ENCODE measurements at places on chromosomes 2 and 18.

GRCh38 chr2:100270381-100271146 is 51.7 kb downstream of the LONRF2 start:
- DNase-seq: no peak

GRCh38 chr2:211093743-211094303 is 537.4 kb downstream of the CPS1 start:
- DNase-seq: no peak

DNA sequence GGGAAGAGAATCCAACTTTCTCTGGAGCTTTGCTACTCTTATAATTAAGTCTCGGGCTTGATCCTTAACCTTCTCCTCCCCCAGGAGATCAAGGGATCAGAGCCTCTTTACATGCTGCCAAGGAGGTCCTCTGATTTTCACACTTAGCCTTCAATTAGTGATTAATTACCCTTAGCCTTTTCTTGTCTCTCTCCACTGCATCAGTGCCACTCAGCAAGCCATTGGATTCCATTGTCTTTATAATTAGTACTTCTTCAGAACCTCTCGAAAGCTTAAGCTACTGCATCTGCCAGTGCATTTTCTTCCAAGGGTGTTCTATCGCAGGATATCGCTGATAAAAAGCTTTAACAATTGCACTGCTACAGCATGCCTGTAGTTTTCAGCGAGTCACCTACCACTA is 477.0 kb upstream of the MEIS1 start:
- no peak for DNase-seq

DNA sequence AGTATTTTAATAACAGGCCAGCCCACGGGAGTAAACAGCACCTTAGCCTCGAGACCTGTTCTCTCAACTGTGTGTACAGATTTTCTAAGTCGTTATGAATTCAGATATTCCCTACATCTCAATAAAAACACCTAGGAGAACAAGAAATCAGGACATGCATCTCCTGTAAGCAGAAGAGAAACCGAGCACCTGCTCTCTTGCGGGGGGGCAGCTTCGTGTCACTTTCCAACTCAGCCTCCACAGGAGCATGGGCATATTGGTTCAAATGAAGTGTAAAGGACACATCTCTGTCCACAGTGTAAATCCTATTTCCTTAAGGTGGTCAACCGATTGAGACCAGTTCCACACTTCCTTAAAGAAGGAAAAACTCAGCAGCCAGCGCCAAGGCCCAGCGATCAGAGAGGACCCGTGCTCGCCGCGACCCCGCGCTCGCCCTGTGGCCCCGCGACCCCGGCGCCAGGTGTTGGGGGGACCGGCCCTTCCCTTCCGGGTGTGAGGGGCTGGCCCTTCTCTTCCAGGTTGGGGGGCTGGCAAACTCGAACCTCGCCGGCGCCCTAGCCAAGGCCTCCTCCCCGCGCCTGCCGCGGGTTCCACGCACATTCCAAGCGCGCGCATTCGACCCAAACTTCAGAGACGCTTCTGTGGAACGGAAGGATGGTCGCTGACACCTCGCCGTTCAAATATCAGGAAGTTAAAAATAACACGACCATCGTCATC is 652 bp downstream of the SH3YL1 start:
- DNase-seq: no peak

DNA sequence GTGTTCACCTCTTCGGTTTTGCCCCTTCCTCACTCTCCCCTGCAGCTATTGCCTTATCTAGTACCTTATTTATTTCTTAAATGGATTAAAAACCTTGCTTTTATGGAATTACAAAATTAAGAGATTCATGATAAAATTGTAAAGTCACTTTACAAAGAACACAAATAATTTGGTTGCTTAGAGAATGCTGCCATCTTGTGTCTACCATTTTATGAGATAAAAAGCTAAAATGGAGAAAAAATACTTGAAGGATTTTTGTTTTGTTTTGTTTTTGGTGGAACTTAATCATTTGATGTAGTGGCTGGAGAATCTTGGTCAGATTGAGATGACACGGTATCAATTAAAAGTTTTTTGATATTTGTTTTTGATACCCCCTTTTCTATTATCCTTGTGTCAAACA is 69.6 kb downstream of the R3HDM1 start:
- DNase-seq: peak; percentile 4

All from astrocyte of the cerebellum (primary cell).